ENCODE measurements at places on chromosomes 13 and 19.

- no peak for DNase-seq
These were observed 9.1 kb downstream of the ARID3A start for GRCh38 chr19:934865-935479.

DNA sequence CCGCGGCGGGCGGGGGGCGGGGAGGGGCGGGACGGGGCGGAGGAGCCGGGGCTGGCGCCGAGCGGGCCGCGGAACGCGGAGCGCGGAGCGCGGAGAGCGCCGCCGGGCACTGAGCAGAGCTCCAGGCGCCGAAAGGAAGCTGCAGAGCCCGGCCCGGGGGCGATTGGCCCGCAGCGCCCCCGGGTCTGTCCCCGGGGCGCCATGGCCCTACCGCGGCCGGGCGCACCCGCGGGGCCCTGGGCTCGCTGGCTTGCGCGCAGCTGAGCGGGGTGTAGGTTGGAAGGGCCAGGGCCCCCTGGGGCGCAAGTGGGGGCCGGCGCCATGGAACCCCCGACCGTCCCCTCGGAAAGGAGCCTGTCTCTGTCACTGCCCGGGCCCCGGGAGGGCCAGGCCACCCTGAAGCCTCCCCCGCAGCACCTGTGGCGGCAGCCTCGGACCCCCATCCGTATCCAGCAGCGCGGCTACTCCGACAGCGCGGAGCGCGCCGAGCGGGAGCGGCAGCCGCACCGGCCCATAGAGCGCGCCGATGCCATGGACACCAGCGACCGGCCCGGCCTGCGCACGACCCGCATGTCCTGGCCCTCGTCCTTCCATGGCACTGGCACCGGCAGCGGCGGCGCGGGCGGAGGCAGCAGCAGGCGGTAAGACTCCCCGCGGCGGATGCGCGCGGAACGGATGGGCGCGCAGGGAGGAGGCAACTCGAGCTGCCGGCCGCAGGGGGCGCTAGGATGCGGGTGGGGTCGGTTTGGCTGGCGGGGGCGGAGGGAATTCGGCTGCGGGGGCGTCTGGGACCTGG is at the start of gene PDE4A:
TSS of gene PDE4A (plus strand) at position 95 of the 796 bp plus-strand sequence. CDS start at position 322, 227 bp downstream.
- DNase-seq = peak; percentile 80

- no peak for DNase-seq
These were observed 9.0 kb upstream of the CD70 start for GRCh38 chr19:6599866-6600454.

DNA sequence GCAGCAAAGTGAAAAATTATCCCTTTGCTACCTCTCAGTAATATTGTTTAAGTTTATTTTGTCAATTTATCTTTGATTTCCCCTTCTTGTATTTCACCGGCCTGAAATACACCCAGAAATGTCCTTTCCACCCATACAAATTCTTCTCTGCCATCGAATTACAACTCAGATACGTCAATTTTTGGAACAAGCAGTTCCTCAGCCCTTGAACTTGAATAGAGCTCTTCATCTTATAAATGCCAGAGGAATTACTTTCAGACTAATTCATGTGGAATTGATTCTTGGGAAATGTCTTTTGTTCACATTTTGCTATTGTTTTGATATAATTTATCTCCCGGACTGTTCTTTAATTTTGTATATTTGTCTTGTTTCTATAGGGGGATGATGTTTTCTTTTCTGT is 1359.3 kb upstream of the MIR17HG start:
- DNase-seq = no peak

- no peak for DNase-seq
These were observed 71.2 kb downstream of the GNG7 start for GRCh38 chr19:2631213-2631821.

DNA sequence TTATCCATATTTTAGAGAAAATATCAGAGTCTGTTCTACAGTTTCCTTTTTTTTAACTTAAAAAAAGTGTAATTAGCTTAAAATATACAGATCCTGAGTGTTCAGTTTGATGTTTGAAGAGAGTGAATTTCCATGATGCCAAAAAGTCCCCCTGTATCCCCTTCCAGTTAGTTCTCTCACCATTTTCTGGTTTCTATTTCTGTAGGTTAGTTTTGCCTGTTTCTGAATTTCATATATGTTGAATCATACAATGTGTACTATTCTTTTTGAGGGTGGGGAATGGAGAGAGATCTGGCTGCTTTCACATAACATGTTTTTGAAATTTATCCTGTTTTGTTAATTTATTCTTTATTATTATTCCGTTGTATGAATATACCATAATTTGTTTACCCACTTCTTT is 95.9 kb downstream of the PDS5B start:
- no peak for DNase-seq

DNA sequence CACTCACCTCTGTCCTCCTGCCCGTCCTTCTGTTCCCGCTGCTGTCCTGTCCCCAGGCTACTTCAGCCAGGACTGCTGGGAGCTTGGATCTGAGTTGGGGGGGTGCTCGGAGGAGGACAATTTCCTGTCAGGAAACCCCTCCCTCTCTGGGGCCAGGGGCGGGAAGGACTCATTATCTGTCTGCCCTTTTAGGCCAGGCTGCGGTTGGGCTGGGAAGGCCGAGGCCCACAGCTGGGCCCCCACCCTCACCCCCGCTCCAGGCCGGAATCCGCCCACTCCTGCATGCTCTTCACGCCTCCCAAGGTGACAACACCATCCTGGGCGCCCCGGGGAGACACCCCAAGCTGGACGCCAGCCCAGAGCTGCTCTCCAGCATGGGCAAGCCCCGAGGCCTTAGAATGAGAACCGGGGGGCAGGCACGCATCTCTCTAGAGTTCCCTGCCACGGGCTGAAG is at the start of gene EXOC3L2:
TSS of gene EXOC3L2 (minus strand) at position 74 of the 454 bp plus-strand sequence. CDS start 6,362 bp downstream, outside the sequence.
- no peak for DNase-seq

- DNase-seq = no peak
These were observed 777.0 kb upstream of the SLITRK1 start for GRCh38 chr13:84659359-84659661.

GRCh38 chr19:55406826-55407549 is 600 bp downstream of the UBE2S start:
- DNase-seq = no peak

GRCh38 chr13:30991184-30991583 is 58.7 kb downstream of the TEX26 start:
- no peak for DNase-seq

DNA sequence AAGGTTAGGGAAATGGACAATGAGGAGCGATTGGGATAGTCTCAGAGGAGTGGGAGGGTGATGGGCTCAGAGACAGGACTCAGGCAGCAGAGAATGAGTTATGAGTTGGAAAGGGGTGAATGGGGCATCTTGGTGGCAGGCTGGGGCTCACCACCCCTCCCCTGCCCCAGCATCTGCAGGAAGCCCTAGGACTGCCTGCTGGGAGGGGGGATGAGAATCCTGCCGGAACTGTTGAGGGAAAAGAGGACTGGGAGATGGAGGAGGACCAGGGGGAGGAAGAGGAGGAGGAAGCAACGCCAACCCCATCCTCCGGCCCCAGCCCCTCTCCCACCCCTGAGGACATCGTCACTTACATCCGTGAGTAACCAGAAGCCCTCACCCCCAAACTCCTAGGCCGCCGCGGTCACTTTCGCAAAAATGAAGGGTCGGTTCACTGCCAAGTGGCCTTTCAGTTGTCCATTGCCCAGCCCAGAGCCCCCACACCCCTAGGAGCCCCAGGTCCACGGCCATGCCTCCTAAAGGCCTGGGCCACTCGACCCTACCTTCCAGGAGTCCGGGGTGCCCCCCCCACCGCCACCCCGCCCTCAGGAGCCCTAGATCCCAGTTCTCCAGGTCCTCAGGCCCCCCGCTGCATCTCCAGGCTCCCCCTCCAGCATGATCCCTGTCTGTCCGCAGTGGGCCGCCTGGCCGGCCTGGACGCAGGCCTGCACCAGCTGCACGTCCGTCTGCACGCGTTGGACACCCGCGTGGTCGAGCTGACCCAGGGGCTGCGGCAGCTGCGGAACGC is 764 bp downstream of the CLEC11A start:
- DNase-seq = no peak

DNA sequence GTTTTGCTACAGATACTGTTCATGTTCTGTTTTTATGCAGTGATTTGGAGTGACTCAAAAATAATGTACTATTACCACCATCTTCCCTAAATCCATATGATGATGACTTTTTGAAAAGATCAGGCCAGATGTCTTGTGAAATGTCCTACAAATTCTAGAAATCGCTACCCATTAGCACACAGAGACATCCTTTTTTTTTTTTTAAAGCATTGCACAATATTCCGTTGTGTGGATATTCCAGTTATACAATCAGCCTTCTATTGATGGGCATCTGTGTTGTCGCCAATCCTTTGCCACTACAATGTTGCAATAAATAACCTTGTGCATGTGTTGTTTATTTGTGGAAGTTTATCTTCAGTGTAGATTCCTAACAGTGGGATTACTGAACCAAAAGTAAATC is 24.5 kb downstream of the ZDHHC20 start:
- no peak for DNase-seq

GRCh38 chr13:36445278-36445677 is 13.0 kb downstream of the CCNA1 start:
- DNase-seq = no peak

GRCh38 chr19:16418597-16418962 is 53.2 kb downstream of the EPS15L1 start:
- no peak for DNase-seq

DNA sequence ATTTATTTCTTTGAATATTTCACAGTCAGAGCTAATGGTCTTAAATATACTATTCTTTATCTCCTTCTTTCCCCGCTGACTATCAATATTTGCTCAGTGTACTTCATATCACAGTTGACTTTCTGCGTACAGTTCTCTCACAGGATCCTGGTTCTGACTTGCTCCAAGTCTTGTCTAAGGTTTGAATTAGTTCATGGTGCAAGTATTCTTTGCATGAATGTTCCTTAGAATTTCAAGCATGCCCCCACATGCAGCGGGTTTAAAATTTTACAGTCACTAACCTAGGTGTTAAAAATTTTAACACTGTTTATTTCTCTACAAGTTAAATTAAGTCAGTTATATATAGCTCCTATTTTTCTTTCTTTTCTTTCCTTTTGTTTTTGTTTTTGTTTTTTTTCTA is 20.8 kb upstream of the KLF12 start:
- DNase-seq = no peak

DNA sequence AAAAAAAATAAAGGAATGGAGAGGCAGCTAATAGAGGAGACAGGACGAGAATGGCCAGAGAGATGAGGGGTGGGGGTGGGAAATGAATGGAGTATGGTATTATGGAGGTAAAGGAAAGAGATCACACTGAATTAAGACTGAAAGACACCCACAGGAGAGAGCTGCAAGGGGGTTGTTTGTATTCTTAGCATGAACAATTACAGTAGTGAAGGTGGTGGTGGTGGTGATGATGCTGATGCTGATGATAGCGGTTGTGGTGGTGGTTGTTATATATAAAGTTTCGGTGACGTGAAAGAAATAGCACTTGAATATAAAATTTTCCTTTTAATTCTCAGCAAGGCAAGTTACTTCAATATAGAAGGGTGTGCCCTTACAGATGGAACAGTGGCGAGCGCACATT is 2.8 kb upstream of the ADGRE3 start:
- DNase-seq = no peak

DNA sequence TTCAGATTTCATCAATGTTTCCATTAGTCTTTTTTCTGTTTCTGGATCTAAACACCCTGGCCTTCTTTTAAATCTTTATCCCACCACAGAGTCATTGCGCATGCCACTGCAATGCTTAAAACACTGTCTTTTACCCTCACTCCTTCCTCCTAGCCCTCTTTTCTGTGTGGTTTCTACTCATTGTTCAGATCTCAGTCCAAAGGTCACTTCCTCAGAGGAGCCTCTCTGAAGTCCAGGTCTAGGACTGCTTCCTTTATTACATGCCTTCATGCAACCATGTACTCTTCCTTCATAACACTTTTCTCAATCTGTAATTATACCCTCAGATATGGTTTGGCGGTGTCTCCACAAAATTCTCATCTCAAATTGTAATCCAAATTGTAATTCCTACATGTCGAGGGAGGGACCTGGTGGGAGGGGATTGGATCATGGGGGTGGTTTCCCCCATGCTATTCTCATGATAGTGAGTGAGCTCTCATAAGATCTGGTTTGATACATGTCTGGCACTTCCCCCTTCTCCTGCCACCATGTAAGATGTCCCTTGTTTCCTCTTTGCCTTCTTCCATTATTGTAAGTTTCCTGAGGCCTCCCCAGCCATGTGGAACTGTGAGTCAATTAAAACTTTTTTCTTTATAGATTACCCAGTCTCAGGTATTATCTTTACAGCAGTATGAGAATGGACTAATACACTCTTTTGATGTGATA is 808.9 kb downstream of the DIAPH3 start:
- DNase-seq = no peak

- DNase-seq = no peak
These were observed 812.6 kb upstream of the SPRY2 start for GRCh38 chr13:81153478-81153877.

DNA sequence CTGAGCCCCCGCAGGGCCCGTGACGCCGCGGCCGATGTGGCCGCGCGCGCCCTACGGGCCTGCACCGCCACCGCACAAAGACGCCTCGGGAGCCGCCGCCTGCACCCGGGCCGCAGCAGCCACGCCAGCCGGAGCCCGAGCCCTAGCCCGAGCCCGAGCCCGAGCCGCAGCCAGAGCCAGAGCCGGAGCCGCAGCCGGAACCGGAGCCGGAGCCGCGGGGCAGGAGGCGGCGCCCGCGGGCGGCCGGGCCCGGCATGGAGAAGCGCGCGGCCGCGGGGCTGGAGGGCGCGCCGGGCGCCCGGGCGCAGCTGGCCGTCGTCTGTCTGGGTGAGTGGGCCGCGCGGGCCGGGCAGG is 379 bp downstream of the LRP3 start:
- DNase-seq = no peak

- no peak for DNase-seq
These were observed 24.1 kb upstream of the NDFIP2 start for GRCh38 chr13:79456656-79457365.

Data from stimulated activated naive CD8-positive, alpha-beta T cell treated with anti-CD3 and anti-CD28 coated beads, Interleukin-15, amount 100 ng/mL, for 72 hours (primary cell).